Esophagus squamous epithelium (tissue), 5 donors: ENCODE measurements at places on chromosomes 6 and 20.

DNA sequence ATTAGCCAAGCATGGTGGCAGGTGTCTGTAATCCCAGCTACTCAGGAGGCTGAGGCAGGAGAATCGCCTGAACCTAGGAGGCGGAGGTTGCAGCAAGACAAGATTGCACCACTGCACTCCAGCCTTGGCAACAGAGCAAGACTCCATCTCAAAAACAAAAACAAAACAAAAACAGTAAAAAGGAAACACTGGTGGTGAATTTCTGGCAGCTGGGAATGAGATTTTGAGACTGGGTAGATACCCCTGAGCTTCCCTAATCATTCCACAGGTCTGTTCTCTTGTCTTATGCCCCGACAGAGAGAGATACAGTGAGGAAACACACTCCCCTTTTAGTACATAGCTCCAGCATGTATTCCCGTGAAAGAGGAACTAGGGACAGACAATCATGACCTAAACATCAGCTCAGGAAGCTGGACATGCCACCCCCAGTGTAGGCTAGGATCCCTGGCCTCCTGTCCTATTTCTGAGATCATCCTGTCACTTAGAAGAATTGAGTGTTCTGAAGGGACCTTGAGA, 9.6 kb downstream of the MAN1A1 start:
- no peak for DNase-seq

- no peak for DNase-seq
These were observed 39.2 kb upstream of the TLDC2 start for GRCh38 chr20:36836591-36837269.

- no peak for DNase-seq
These were observed 122.2 kb downstream of the MTFR2 start for GRCh38 chr6:136127873-136128272.

GRCh38 chr6:75735491-75736186, 13.4 kb upstream of the MYO6 start:
- DNase-seq = no peak

GRCh38 chr6:73657201-73657600, 3.4 kb upstream of the SLC17A5 start:
- DNase-seq = no peak

DNA sequence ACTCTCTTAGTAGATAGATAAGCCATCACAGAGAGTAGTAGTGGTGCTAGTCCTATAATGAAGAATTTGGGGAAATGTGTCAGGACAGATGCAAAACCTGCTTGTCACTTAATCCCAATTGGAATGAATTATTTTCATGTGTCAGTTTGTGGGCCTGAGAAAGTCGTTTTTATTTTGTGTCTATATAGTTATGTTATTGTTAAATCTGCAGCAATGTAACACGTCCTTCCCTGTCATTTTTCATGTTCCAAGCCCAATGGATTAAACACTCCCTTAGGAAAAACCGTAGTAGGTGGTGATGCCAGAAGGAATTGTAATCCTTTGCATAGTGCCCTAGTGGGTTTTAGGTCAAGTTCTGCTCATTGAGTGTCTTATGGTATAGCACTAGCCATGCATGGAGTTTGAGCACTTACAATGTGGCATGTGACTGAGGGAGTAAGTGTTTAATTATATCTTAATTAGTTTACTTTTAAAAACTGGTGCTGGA, 105.9 kb upstream of the PRSS16 start:
- no peak for DNase-seq

DNA sequence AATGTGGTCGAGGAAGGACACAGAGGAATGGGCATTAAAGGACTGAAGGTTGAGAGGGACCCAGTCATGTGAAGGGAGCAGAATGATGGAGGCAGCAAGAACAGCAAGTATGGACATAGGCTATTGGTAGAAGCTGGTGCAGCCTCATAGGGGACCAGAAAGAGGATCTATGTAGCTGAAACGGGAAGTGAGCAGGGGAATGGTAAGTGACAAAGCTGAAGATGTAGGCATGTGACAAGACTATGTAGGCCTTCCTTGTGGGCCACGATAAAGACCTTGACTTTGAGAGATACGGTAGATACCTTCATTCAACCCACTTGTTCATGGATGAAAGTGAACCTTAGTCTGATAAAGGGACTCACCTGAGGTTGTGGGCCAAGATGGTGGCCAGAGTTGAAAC, 3.5 kb downstream of the CTNNBL1 start:
- no peak for DNase-seq

- no peak for DNase-seq
These were observed 58.4 kb downstream of the TRERF1 start for GRCh38 chr6:42393339-42393738.

DNA sequence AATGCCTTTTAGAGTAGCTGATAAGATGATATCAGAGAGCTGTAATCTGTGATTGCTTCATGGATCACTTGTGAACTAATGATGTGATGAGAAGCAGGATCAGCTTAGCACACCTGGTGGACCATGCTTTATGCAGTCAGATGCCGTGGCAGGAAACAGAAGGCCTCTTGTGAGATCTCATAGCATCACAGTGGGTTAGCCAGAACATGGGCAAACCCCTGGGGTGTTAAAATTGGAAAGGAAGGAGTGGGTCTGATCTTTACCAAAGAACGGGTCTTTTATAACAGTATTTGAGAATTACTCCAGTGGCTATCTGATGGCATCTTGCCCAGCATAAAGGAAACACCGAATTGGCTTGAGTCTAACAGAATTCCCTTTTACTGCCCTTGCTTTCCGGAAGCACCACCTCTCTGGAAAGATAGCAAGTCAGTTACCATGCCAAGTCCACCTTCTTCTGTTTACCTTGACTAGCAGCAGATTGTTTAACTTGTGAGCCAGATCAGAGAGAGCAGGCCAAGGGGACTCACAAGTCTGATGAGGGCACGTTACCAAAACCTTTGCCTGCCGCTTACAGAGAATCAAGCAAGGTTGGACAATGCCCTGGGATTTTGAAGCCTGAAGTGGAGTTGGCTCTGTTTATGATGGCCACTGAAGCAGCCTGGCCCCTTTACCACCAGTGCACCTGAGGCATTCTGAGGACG, 20.9 kb upstream of the SRF start:
- no peak for DNase-seq

- DNase-seq = no peak
These were observed 10.5 kb downstream of the BCAS4 start for GRCh38 chr20:50805349-50805684.

- no peak for DNase-seq
These were observed 39.5 kb downstream of the ELOVL5 start for GRCh38 chr6:53309059-53309900.

DNA sequence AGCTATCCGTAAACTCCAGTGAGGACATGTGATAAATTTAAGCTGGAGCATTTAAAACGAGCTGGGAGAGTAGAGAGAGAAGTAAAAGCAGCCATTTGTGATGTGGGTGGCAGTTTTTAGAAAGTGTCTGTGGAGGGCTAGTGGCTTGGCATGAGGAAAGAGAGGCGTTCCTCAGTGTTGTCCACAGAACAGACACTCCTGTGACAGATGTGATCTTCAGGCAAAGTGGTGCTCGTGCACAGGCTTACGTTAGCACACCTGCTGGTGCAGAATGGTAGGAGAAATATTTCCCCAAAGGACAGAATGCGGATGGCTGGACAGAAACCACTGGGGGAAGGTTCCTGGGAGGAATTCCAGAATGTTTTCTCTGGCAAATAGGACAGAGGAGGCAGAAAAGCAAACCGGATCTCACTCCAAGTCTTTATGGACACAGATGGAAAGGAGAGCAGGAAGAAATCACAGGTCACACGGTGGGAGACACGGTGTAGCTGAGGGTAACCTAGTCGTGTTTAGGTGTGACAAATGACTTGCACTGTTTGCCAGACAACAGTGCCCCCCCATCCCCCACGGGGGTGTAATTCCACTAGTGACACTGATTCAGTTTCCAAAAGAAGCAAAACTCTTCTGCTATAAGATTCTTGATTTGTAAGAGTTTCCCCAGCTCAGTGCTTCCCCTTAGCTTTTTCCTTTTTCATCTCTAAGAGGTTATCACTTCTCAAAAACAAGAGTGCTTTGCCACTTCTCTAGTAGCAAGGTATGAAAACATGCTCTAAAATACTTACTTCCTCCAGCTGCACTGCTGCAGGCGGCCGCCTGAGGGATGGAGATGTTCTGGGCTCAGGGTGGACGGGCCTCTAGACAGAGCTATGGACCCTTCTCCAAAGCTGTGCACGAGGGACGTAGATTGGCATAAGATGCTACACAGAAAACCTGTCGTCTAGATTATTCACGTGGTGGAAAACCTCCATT, 293.2 kb downstream of the QKI start:
- no peak for DNase-seq

DNA sequence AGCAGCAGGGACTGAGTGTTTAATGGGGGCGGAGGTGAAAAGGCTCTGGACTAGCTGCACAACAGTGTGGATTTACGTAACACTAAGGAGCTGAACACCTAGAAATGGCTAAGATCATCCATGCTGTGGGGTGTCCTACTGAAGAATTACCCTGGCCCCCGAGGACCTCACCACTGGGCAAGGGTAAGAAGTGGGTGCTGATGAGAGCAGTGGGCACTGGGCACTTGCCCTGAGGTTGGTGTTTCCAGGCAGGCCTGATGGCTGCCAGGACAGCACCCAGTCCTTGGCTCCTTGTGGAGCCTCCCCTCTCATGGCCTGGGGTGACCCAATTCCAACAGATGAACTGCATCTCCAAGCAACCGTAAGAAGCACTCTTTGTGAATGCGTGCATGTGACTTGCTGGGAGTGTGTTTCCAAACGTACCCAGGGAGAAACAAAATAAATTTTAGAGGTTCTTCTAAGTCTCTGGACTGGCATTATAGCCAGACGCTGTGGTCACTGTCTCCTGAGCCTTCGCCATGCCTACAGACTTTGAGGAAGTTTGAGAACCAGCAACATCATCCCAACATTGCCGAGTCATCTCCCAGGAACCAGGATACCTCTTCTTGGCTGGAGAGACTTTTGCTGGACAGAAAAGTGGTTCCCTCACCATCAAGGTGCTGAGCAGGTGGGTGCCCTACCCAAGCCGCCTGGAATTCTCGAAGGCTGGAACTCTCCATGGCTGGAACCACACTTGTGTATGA, 245.9 kb downstream of the ERMARD start:
- DNase-seq = no peak

DNA sequence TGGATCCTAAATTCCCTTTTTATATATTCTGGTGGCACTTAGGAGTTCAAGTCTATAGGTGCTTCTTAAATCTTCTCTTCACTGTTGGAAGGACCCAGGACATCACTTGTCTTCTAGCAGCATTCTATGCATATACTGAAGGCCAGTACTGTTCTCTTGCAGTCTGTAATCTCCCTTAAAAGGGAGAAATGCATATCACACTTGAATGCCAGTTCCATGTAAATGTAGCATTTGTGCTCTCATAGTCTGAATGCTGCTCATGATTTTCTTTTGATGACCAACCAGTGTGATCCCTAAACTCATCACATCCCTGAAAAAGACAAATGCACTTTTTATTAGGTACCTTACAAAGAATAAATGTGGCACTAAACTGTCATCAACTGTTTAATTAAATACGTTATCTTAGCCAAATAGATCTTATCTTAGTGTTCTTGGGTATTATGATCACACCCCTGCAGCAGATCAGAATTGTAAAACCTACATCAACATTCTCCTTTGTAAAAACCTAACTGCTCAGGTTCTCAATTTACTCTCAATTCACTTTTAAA, 176.1 kb downstream of the EPHA7 start:
- no peak for DNase-seq

- DNase-seq = no peak
These were observed 62.3 kb downstream of the TRMT11 start for GRCh38 chr6:126048635-126049034.

DNA sequence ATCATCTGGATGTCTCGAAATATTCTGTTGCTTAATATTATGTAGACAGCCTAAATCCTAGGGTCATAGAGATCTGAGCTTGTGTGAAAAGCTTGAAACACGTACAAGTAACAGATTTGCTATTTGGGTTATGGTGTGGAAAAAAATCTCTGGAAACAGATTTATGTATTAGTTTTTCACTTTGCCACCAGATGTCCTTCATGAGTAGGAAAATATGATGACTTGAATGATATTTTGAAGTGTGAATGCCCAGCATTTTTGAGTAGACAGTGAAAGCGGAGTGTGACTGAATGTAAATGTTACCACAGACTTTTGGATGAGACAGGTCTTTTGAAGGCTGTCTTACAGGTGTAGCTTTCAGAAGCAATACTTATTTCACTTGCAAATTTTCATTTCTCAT, 4.2 kb upstream of the BMP6 start:
- no peak for DNase-seq

DNA sequence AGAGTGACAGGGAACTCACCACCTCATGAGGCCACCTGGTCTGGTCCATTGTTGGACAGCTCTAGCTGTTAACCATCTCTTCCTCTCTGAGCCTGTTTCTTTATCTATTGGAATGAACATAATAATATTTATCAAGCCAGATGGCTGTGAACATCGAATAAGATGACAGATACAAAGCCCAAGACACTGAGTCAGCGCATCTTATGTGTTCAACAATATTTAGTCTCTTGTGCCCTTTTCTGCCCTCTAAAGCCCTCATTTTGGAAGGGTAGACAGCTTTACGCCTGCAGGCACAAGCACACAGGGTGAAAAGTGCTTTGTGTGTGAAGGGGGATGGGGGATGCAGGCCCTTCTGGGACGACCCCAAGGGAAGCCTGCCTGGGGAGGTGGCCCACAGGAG, 164.0 kb downstream of the GRM4 start:
- no peak for DNase-seq

- DNase-seq = no peak
These were observed 22.9 kb downstream of the HLA-DRA start for GRCh38 chr6:32462609-32463008.

- DNase-seq = no peak
These were observed 103.0 kb downstream of the DLL1 start for GRCh38 chr6:170187669-170188566.

DNA sequence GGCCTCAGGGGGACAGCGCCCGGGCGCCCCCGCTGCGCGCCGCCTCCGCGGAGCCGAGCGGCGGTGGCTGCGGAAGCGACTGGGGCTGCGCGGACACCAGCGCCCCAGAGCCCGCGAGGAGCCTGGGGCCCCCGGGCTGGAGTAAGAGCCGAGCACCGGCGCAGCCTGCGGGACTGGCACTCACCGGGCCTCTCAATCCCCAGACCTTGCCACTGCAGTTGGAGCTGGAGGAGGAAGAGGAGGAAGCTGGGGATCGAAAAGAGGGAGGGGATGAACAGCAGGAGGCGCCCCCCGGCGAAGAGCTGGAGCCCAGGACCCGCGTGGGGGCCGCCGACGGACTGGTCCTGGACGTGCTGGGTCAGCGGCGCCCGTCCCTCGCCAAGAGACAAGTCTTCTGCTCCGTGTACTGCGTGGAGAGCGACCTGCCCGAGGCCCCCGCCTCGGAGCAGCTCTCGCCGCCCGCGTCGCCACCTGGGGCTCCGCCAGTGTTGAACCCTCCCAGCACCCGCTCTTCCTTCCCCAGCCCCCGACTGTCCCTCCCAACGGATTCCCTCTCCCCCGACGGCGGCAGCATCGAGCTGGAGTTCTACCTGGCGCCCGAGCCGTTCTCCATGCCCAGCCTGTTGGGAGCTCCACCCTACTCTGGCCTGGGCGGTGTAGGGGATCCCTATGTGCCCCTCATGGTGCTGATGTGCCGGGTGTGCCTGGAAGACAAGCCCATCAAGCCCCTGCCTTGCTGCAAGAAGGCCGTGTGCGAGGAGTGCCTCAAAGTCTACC, 590 bp downstream of the RNF217 start:
- DNase-seq = no peak
